ENCODE measurements at places on chromosomes 16 and 17.

GRCh38 chr16:48850097-48850770, 240.3 kb upstream of the N4BP1 start:
- DNase-seq: no peak

GRCh38 chr16:4320571-4321137, 4.8 kb downstream of the GLIS2 start:
- no peak for DNase-seq

DNA sequence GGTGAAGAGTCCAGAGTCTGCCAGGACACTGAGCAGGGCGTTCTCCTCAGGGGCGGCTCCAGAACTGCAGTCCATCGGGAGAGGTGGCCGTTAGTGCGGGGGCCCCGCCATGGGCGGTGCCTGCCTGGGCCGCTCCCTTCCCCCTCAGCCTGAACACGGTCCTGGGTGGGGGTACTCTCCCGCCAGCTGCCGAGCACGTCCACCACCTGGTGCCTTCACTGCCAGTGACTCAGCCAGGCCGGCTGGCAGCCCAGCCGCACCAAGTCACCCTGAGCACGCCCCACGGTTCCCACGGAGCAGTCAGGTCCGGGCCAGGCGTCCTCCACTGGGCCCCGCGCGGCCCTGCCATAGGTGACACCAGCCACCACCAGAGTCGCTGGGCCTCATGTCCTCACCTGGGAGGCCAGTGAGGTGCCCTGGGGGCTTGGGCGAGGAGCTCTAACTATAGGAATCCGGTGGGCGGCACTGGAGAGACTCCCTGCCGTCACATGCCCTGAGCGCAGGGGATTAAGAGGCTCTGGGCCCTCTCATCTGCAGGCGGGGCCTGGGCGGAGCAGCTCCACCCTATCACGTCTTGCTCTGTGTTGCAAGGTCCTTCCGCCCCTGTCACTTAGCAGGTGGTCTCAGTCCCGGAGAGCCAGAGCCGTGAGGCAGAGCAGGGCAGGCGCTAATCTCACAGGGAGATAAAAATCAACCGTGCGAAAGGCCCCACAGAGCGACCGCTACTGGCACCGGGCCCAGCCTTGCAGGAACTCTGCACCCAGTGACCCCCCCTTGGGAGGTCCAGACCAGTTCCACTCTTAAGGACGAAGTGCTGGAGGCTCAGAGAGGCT, 14.3 kb downstream of the PIEZO1 start:
- DNase-seq: peak; percentile 43

DNA sequence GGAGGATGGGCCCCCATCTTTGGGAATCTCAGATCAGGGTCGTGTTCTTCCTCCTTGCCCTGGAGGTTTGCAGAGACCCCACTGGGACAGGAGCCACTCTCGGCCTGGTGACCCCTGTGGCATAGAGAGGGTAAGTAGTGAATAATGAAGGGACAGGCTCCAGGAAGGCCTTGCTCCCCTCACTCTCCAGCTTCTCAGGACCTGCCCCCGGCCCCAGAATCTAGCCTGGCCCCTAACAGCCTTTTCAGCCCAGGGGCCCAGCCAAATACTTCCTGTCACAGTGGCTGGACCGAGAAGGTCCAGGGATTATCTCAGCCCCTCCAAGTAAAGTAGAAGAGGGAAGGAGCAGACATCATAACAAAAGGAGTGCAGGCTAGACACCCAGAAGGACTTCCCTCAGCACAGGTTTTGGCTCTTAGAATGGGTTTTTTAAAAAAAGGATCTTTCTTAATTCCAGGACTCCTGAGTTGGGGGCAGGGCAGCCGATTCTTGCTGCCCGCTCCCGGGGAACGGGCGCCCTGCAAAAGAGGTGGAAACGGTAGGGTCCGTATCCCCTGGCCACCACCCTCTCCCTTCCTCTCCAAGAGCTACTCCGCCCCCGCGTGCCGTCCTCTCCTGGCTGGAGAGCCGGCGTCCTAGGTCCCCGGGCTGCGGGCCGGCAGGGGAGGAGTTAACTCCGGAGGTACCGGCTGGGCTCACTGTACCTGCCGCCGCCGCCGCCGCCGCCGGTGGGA, 559 bp upstream of the NXPH3 start:
- no peak for DNase-seq

- DNase-seq: no peak
Measured at GRCh38 chr17:34998205-34998604, 17.9 kb downstream of the LIG3 start.

DNA sequence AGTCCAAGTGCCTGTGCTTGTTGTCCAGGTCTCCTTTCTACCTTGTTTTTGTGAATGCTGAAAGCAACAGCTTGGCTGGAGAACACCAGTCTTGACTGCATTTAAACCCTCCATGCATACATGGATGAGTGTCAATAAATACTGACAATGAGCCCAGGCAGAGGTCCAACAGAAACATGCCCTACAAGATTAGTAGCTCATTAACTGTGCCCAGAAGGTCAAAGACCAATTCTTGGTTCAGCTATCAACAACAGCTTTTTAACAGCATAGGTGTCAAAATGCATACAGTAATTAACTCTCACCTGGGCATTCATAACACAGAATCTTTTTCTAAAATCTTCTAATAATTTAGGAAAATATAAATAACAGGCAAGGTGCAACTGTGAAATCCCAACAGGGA, 63.2 kb downstream of the N4BP1 start:
- no peak for DNase-seq
